ENCODE measurements at places on chromosomes 7 and 10.

DNA sequence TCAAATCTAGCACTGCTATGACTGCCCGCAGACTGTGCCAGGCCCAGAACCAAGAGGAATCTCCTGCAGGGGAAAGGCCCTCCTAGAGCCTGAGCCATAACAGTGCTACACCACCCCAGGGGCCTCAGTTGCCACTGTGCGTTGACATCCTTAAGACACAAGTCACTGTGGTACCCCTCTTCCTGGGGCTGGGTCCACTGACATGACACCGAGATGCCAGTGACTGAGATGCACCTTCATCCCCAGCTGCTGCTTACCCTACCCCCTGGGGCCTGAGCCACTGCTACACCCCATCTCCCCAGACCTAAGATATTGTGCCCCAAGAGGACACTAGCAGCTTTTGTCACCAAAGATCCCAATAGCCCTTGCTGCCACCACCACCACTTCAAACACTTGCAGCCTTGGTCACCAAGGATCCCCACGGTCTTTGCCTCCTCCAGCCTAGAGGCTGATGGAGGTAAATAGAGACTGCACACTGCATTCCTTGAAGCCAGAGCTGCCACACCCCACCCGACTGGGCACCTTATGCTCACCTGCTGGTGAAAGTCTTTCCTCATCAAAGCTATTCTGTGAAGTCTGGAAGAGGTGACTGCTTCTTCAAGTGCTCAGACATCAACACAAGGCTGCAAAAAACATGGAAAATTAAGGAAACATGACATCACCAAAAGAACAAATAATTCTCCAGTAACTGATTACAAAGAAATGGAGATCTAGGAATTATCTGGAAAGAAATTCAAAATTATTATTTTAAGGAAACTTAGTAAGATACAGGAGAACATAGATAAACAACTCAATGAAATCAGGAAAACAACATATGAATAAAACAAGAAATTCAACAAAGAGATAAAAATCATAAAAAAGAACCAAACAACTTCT, 40.4 kb upstream of the SHH start:
- no peak for DNase-seq

DNA sequence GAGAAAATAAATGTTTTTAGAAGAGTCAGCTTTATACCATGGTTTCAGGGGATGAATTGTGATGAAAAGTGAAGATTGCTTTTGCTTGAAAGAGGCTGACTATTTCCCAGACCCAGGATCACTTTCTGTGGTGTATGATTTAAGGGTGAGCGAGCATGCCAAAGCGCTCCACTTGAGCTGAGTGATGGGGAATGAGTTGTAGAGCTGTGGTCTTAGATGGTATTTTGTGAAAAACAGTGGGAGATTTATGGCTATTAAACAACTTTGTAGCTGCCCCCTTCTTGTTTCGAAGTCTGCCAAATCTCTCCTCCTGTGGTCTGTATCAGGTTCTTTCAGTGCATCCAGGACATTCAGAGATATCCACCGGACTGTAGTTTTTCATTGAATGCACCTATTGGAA, 888.2 kb downstream of the LRMDA start:
- DNase-seq, result no peak

GRCh38 chr10:17652585-17652984, 8.6 kb downstream of the STAM start:
- no peak for DNase-seq

- DNase-seq, result no peak
These were observed 10.7 kb upstream of the COBL start for GRCh38 chr7:51327287-51327717.

DNA sequence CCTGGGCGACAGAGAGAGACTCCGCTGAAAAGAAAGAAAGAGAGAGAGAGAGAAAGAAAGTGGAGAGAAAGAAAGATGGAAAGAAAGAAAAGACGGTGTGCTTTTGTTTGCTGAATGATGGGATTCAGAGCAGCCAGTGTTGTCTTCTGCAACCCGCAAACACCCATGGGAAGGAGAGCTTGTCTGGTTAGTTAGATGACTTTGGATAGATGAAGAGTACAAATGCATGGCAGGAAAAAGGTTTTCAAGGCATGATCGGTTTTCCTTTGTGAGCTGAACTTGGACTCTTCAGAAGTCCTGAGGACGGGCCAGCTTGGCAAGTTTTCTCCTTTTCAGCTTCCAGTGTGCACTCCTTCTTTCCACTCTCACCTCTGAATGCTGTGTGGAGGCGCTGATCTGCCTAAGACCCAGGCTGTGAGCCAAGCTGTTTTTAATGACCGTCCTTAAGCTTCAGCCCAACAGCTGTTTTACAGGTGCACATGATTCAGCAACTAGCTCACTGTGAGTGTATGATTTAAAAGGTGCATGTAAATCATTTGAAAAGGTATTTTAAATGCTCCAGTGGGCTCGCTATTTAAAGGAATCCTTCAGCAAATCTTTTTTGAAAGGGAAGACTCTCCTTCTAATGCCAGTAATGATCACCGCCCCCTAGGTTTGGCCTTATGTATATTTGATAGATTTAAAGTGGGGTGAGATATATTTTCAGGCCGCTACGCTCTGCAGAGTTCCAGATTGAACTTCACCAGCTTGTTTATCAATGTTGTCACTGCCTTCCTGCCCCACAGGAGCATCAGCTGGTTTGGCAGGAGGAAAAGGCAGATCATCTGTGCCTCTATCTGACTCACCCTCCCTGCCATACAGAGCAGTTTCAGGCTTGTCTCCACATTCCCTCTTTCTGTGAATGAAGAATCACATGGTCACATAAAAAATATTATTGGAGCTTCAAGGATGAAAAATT, 115.0 kb downstream of the PLXDC2 start:
- no peak for DNase-seq

GRCh38 chr10:101708870-101709269, 13.9 kb upstream of the FBXW4 start:
- DNase-seq, result no peak

- DNase-seq, result no peak
These were observed 67.5 kb downstream of the DNAJC12 start for GRCh38 chr10:67770537-67770936.

GRCh38 chr7:234708-235553, 42.6 kb downstream of the FAM20C start:
- DNase-seq, result no peak

DNA sequence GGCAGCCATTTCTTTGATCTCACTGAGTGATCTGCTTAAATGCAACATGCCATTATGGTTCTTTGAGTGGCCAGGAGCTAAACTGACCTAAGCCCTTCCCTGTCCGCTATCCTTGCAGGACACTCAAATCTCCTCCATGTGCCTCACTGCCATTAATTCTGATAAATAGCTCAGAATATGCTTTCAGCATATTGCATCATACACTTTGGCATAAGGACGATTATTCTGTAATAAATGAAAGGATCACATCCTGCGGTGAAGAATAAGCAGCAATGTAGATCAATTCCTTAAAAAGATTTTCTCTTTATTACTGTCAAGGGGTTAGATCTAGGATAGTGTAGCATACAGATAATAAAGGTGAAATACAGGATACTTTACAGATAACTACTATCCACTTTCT, 231.8 kb upstream of the CTBP2 start:
- DNase-seq, result no peak

DNA sequence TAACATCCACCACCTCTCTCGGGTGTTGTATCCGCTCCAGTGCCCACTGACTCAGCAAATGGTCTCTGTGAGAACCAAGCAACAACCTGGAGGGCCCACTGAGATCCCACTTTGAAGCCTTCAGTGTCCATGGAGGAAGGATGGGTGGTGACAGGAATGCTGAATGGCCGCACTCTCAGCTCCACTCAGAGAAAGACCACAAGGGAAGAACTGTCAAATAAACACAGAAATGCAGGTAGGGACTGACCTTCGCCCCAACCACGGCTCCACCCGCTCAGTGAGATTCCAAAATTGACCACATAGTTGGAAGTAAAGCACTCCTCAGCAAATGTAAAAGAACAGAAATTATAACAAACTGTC, 65.8 kb downstream of the VIPR2 start:
- no peak for DNase-seq

DNA sequence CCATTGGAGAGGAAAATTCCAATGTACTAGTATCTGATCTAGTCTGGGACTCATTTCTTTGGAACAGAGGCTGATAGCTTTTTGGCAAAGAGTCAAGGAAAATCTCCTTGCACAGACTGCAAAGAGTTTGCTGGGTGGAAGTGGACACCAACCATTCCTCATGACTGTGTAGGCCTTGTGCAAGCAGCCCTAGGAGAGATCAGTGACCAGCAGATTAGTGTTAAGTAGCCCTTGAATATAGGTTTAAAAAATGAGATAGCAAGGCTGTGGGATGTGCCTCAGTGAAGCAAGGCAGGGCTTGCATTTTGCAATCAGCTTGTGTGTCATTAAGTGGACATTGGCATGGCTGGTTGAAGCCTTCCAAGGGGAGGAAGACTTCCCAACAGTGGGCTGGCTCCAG, 341.6 kb downstream of the PLXNA4 start:
- DNase-seq, result no peak

DNA sequence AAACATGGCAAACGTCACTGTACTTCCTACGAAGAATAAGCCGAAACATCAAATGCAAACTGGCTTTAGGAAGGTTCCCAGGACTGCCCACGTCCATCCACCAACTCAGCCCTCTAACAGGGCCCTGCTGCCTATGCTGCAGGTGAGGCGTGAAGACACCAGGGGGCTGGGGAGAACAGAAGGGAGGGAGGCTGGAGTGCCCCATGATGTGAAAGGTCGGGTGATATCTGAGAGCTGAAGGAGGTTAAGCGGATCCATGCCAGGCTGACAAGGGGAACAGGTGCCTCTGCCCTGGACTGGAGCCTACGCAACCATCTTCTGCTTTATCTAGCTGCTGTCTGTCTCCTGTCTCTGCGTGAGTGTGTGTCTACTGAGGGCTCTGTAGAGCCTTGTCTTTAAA, 40.2 kb upstream of the ATP6V0A4 start:
- DNase-seq, result no peak

DNA sequence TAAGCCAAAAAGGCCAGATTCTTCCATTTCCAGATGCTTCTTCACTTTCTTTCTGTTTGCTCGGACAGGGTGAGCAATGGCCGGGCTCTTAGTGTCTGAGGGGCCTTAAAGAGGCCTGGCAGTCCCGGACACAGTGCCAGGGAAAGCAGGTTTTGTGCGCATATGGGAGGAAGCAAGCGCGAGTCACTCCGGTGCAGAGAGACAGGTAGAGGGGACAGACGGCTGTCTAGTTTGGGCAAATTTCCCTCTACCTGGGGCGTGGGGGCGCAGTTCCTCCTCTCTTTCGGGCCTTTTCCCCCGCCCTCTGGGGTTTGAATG, 4.7 kb downstream of the NEUROD6 start:
- DNase-seq, result no peak

- DNase-seq, result no peak
These were observed 146.3 kb upstream of the GPR26 start for GRCh38 chr10:123519861-123520260.

GRCh38 chr10:16586358-16587138, 64.9 kb upstream of the C1QL3 start:
- no peak for DNase-seq

GRCh38 chr10:102669206-102670064, 25.2 kb downstream of the TRIM8 start:
- no peak for DNase-seq

DNA sequence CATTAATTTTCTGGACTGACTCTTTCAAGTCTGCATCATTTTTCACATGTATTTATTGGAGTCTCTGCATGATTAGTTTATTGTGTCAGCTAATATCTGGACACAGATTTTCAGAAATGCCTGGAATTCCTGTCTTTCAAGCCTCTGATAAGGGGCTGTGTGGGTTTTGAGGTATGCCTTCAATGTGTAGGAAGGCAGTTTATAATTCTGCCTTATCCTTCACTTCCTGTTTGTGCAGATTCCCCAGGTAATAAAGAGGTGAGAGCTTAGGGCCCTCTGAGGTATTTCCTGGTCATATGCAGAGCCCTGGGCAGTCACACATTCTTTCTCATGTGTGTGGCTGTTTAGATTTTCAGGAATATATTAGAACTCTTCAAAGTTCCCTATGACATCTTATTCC, 79.4 kb upstream of the PRKCQ start:
- no peak for DNase-seq

GRCh38 chr10:57898231-57898630, 369.5 kb downstream of the IPMK start:
- DNase-seq, result no peak

GRCh38 chr7:34022626-34023025, 117.3 kb downstream of the BMPER start:
- no peak for DNase-seq

DNA sequence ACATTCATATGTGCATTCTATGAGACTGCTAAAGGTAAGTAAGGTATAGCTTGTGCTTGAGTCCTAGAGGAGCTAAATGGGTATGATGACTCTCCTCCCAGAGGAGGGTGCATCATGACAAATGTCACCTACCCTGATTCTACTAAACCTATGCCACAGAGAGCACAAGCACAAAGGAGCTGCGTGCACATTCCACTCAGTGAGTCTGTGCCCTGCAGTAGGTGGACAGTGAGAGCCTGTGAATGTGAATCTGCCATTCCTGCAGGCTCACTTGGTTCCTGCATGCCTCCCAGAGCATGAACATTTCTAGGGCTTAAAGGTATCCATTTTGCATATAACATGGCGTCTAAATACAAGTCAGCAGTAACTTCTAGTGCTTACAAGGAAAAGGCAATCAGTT, 46.8 kb downstream of the PRKAR2B start:
- DNase-seq, result no peak

DNA sequence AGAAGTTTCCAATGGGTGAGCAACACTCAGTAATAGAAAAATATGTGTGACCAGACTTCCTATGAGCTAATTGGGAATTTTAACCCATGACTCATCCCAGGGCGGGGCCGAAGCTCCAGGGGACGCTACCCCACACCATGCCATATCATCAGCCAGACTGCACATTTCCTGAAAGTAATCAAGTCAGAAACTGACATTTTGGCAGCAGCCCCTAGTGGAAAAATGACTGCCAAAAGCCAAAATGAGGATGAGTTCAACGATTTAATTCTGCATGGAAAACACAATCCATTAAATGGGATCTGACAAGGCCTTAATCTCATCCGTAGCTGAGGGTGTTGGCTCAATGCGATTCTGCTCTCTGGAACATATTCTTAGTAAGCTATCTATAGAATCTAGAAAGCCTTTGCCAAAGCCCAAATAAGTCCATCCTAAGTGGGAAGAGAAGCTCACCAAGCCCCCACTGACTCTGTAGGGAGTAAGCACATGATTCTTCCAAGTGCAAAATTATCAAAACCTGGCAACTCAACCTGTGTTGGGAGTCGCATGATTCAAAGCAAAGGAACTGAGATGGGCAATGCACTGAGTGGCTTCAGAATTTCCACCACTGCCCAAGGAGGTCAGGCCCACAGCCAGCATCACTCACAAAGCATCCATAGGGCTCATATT, 93.1 kb upstream of the PDE1C start:
- DNase-seq, result no peak

DNA sequence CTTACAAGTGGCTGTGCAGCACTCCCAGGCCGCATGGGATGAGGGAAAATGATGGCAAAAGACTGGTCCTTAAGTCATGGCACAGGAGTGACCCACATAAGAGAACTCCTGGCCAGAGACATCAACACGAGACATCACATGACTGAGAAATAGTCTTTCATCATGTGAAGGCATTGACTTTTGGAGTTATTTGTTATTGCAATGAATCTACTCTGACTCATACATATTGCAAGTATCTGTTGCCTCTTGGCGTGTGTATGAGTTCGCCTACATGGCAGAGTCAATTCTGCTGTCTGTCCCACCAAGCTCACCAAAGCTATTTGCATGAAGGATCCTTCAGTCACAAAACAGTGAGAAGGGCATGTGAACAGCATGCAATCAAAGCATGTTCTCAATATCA, 59.7 kb upstream of the HABP2 start:
- no peak for DNase-seq
